ENCODE measurements at places on chromosomes 4 and X.
A peak's percentile ranks its signal among the peaks of the same experiment; 100 is the strongest.

- no peak for DNase-seq
Observed at GRCh38 chr4:188147776-188148175, 8.5 kb downstream of the TRIML1 start.

DNA sequence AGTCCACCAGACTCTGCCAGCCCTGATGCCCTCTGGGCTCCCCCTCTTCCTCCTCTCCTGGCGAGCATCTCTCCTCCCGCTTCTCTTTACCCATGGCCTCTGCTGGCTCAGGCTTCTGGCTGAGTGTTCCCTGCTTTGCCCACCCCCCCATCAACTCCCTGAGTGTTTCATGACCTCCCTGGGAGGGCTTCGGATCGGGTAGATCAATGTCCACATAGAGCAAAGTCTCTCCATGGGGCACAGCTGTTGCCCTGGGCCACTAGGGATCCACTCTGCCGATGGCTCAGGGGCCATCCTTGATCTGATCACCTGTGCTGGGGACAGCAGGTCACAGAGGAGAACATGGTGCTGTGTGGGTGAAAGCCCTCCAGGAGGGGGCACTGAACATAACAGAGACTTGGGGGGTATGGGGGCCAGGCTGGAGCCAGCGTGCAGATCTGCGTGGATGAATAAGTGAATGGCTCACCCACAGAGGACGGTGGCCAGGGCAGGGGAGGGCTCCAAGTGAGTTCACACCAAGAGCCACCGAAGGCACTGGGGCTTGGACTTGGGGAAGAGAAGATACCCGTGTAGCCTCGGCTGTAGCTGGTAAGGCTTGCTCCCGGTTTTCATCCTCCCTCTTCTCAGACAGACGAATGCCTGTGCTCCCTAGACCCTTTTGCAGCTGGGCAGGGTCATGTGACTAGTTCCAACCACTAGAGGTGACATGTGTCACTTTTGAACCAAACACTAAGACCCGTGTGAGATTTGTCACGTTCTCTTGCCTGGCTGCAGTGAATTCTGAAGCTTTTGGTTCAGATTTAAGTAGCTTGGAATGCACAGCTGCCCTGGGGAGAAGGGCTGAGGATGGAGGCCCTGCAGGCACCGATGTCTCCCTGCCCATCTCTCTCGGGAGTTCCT is 23.2 kb upstream of the AFAP1 start:
- no peak for DNase-seq

DNA sequence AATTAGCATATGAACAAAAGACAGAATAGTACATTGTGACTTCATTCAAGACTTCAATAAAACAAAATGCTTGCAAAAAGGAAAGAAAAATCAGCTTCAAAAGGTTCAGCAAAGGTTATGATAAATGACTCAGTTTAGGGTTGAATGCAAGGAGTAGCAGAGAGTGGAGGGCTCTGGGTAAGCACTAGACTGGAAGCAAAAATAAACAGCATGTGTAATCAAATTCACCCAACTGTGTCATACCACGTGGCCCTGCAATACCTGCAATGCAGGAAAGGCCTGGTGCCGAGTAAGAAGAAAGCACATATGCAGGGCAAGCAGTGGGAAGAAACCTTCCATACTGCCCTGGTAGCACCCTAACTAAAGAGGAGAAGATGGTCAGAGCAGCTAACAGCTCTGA is 88.7 kb downstream of the ATP11C start:
- no peak for DNase-seq

GRCh38 chrX:12898073-12898472 is 8.3 kb upstream of the TLR8 start:
- no peak for DNase-seq

DNA sequence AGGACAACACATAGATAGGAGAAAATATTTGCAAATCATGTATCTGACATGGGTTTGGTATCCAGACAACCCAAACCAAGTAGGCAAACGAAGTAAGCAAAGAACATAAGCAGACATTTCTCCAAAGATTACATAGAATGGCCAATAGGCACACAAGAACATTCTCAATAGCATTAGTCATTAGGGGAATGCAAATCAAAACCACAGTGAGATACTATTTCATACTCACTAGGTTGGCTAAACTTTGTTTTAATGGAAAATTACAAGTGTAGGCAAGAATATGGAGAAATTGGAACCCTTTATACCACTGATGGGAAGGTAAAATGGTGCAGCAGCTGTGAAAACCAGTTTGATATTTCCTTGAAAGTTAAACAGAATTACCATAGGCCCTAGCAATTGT is 74.7 kb downstream of the CHRNA9 start:
- no peak for DNase-seq

DNA sequence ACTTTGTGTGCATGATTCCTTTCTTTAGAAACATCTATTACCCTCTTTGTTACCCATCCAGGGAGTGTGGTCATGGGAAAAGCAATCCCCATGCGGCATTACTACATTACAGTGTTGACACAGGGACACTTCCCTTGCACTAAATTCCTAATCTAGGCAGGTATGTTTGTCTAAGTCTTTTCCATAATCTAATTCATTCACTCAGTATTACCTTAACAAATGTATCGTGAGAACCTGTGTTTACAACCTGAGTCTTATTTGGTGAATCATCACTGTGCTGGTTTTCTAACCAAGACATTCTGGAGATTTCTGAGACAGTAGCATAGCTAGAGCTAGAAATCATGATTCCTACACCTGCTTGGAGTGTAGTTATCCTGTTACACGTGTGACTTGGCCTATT is 326.8 kb downstream of the BMPR1B start:
- no peak for DNase-seq

- no peak for DNase-seq
Observed at GRCh38 chr4:107452717-107453630, 267.1 kb downstream of the PAPSS1 start.

- peak; percentile 99 for DNase-seq
Observed at GRCh38 chr4:8158710-8159536, at the start of gene ABLIM2. ABLIM2 (minus strand) TSS chr4:8158813; CDS start chr4:8158689, 124 bp downstream.

- no peak for DNase-seq
Observed at GRCh38 chr4:19540859-19541540, 710.7 kb upstream of the SLIT2 start.

- DNase-seq, result no peak
Observed at GRCh38 chr4:14912426-14912825, 89.9 kb upstream of the CPEB2 start.

GRCh38 chrX:52341493-52341892 is 27.3 kb upstream of the XAGE2 start:
- DNase-seq, result no peak

GRCh38 chr4:75630937-75631329 is 605 bp upstream of the CDKL2 start:
- DNase-seq, result no peak

GRCh38 chr4:26074712-26075430 is 160.9 kb downstream of the SMIM20 start:
- DNase-seq, result no peak

GRCh38 chrX:4674028-4674782 is 960.8 kb upstream of the PRKX start:
- DNase-seq, result no peak

DNA sequence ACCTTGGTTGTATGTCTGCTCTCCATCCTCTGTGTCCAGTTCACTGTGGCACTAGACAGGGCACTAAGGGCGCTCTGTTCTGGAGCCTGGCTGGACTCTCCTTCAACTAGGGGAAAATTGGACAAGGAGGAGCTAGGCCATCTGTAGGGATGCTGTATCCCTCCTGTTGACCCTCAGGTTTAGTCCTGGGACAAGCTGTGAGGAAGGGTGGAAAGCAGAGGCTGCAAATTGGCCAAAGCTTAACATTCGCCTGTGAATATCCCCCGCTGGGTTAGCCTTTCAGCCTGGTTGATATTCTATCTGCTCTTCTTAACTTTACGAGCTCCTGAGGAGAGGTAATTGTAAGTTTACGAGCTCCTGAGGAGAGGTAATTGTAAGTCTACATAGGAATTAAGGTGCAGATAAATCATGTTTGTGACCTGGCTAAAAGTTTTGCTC is 64.4 kb upstream of the ENPEP start:
- no peak for DNase-seq

DNA sequence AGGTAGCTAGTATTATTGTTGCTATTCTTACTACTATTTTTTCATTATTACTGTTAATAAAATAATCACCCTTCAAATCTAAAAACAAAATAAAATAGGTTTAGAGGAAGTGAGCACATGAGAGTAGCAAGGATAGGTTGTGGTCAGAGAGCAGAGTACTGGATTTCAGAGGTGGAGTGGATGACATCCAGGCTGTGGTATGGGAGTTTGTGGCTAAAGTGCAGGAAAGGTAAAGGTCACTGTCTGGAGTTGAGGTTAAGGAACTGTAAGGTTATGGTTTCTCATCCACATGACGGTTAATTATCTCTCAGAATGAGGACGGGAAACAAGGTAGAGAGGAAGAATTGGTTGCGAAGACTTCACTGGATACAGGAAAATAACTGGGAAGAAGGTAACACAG is 27.7 kb downstream of the STEEP1 start:
- DNase-seq, result no peak

GRCh38 chr4:132619968-132620367 is 529.1 kb upstream of the PCDH10 start:
- DNase-seq, result no peak

DNA sequence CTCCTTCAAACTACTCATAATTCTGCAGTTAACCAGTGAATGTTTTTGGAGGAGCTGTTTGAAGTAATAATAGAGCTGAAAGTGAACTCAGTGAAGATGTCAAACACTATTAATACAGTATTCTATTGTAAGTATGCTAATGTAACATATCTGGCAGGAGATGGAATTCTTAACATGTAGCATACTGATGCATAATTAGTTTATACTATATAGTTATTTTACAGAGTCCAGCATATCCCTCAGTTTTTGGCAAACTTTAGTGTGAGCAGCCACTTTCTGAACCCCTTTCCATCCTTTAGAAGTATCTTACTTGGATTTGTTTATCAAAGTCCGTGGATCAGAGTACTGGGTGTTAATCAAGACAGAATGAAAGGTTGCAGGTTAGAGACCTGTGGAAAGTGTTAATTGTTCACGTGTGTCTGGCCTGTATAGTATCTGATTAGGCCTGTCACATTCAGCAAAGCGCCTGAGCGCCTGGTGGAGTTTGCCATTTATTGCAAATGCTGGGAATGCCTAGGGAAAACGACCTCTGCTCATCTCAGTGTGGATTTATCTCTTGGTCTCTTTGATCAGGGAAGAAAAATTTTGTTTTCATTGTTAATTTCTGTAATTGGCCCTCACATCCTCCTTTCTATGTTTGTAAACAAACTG is 251.7 kb upstream of the MAD2L1 start:
- no peak for DNase-seq

- no peak for DNase-seq
Observed at GRCh38 chr4:173269280-173269679, 64.9 kb downstream of the HMGB2 start.

DNA sequence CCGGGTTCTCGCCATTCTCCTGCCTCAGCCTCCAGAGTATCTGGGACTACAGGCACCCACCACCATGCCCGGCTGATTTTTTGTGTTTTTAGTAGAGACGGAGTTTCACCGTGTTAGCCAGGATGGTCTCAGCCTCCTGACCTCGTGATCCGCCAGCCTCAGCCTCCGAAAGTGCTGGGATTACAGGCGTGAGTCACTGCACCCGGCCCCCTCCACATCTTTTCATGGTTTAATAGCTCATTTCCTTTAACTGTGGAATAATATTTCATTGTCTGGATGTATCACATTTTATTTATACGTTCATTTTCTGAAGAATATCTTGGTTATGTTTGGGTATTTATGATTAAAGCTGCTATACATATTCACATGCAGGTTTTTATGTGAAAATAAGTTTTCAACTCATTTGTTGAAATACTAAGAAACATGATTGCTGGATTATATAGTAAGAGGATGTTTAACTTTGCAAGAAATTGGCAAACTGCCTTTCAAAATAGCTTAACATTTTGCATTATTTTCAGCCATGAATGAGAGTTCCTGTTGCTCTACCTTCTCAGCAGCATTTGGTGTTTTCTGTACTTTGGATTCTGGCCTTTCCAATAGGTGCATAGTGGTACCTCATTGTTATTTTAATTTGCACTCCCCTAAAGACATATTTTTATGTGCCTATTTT is 591.9 kb downstream of the TECRL start:
- no peak for DNase-seq

- DNase-seq, result no peak
Observed at GRCh38 chrX:13837290-13837745, 20.4 kb upstream of the GPM6B start.

DNA sequence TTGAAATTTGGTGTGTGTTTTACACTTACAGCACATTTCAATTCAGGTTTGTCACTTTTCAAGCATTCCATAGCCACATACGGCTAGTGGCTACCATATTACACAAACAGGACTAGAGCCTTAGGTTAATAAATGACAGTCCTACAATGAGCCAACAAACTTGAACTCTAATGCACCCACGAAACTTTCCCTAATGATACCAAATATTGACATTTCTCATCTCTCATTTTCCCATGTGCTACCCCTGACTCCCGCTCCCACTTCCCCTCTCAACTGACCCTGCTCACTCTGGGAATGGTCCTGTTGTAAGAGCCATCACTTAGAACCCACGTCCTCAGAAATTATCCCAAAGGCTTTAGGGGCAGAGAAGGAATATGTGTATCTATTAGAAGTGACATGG is 4.9 kb upstream of the TLR10 start:
- no peak for DNase-seq

DNA sequence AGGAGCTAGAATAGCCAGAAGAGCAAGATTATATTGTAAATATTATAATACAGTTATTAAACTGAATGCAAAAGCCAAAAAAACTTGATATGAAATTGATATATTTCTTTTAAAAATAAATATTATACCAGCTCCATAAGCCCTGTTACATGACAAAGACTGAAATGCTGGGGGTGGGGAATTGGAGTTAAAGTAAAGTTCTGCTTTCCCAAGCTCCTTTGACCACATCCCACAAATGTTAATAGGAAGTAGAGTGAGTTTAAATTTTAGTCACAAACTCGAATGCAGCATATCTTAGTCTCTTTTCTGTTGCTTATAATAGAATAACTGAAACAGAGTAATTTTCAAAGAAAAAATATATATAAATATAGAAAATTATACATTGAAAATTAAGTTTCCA is 46.9 kb upstream of the NFKB1 start:
- DNase-seq, result no peak

DNA sequence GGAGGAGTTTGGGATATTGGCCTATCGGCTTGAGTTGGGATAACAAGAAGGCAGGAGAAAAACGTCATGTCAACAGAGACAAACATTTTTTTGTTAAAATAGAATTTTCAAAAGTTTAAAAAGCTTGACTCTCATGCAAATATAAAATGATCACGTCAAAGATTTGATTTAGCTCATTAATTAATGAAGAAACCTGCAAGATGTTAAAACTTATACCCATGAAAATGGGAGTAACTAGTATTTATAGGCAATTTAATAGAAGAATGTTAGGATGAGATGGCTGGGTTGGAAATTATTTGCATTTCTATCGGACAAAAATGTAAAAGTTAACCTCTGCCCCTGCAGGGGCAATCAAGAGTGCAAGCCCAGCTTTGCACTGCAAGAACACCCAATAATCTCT is 184.6 kb upstream of the BCOR start:
- no peak for DNase-seq

DNA sequence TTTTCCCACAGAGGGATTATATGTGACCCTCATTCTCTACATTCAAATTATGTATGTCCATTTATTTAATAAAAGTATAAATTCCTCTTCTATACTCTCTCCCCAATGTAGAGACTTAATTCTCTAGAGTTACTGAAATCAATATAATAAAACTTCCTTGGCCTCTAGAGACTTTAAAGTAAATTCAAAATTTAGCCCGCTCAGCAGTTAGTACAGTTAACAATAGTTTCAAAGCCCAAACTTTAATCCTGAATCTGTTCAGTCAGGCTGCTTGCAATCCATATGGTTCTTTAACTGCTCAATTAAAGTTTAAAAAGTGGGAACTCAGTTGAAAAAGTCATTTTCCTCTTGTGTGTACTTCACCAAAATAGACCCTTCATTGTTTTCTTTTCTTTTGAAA is 2558.4 kb downstream of the ARAP2 start:
- no peak for DNase-seq
